ENCODE measurements at places on chromosomes 16 and 17. TPM values are rescaled to one million over a fixed set of nuclear protein-coding genes. Genes with fewer than 3 reads are reported as not detected.

GRCh38 chr17:44758414-44759085, at the start of gene ADAM11:
Gene ADAM11 (plus strand): TSS chr17:44758988. CDS start chr17:44759200, 212 bp downstream.
- H3K4me1 ChIP-seq, result peaks cover 9% of the 10 kb centered on the region
- no peaks in the 10 kb centered on the region for H3K27me3 ChIP-seq
- peak within 1 kb of the TSS; percentile 52 for H3K27ac ChIP-seq
- peak within 1 kb of the TSS; percentile 75 for H3K4me3 ChIP-seq
- H3K36me3 ChIP-seq, result no peaks in the 10 kb centered on the region

DNA sequence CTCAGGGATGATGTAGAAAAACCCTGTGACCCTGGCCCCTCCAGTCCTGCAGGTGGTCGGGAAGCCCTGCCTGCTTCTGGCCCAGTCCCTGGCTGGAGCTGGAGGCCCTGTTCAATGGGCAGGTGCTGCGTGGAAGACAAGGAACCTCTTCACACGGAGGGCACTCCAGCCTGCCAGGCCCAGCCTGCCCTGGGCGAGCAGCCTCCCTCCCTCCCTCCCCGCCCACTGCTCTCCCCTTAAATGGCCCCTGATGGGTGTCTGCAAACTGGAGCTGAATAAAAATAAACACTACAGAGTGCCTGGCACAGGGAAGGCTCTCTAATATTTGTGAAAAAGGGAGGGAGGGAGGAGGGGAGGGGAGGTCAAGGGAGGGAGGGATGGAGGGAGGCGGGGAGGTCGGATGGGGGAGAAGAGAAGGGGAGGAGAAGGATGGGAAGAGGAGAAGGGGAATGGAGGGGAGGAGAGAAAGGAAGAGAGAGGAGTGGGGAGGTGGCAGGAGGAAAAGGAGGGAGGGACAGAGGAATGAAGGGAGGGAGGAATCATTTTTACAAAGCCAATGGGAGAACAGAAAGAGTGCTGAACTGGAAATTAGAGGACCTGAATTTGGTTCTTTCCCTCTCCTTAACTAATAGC, 222.8 kb upstream of the TNRC6C start:
- DNase-seq, result no peak
- no peaks in the 10 kb centered on the region for H3K4me1 ChIP-seq
- no peaks in the 10 kb centered on the region for H3K36me3 ChIP-seq
- no peak overlapping the region for H3K27ac ChIP-seq
- no peak overlapping the region for H3K4me3 ChIP-seq

- DNase-seq, result peak; percentile 97
- H3K4me1 ChIP-seq, result peaks cover 36% of the 10 kb centered on the region
- peaks cover 6% of the 10 kb centered on the region for H3K36me3 ChIP-seq
- no peaks in the 10 kb centered on the region for H3K27me3 ChIP-seq
- H3K4me3 ChIP-seq, result 0 out of 2 replicates have a peak overlapping the region, but pooled peaks have one; percentile 0
- H3K27ac ChIP-seq, result peak overlapping the region; percentile 36
Measured at GRCh38 chr16:87457709-87458423, 35.0 kb downstream of the ZCCHC14 start.

DNA sequence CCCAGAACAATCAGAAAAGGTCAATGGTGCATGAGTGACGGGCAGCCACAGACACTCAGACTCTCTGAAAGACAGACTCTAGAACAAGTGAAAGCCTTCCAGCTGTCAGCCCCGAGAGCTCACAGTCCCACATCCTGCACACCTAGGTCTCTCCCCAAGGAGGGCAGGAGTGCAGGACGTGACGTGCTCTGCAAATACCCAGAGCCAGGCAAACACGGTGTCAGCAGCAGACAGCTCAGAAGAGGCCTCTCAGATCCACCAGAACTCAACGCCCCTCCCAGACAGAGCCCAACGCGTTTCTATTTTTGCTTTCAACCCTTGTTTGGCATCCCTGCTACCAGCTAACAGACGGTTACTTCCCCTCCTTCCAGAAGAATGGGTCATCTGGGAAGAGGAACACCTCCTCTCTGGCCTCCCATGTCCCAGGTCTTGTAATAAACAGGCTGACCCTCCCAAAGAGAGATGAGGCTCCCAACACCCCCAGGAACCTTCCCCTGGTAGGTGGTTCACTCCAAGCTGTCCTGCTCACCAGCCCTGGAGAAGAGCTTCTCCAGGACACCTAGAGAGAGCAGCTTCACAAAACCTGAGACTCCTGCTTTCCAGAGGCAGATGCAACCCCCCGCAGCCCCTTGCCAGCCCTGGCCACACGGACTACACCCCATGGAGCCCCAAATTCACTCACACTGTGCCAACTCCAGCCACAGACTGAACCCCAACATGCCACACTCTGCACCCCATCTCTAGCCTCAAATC, 7.6 kb downstream of the PITPNM3 start:
- peaks cover 32% of the 10 kb centered on the region for H3K4me1 ChIP-seq
- H3K4me3 ChIP-seq, result no peak overlapping the region
- DNase-seq, result no peak
- no peaks in the 10 kb centered on the region for H3K36me3 ChIP-seq
- H3K27me3 ChIP-seq, result no peaks in the 10 kb centered on the region
- no peak overlapping the region for H3K27ac ChIP-seq

DNA sequence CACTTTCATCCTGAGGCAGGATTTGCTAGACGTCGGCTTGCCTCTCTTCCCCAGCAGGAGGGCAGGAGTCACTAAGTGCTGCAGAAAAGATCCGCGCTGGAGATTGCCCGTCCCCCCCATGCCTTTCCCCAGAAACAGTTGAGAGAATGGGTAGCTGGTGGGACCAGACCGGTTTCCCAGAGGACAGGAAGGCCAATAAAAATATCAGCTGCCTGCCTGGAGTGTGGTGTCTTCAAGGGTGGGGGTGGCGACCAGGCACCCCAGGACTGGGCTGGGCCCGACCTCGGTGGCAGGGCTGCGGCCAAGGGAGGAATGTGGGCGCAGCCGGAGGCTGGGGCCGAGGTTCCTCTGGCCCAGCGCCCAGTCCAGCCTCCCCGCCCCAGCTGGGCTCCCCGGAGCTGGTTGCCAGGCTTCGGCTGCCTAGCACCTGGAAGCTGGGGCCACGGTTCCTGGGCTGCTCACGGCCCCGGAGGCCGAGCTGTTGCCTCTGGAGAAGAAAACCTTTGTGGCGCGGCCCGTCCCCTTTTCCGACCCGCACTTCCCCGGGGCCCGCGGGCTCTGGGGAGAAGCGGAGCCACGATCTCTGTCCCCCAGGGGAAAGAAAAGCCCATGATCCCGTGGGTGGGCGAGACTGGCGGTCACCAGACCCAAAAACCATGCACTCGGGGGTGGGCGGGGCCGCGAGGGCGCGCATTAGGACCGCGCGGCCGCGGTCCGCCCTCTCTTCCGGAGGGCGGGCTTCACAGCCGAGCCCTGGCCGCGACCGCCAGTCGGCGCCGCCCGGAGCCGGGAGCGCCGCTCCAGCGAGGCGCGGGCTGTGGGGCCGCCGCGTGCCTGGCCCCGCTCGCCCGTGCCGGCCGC, at the start of gene TRAF4:
Gene TRAF4 (plus strand): TSS at position 769 of the 861 bp plus-strand sequence. CDS start 102 bp downstream, outside the sequence.
- peaks cover 30% of the 10 kb centered on the region for H3K36me3 ChIP-seq
- H3K27ac ChIP-seq, result peak within 1 kb of the TSS; percentile 98
- H3K4me3 ChIP-seq, result peak within 1 kb of the TSS; percentile 97
- DNase-seq, result peak; percentile 79
- H3K4me1 ChIP-seq, result peaks cover 50% of the 10 kb centered on the region

GRCh38 chr16:84808826-84809225, 11.0 kb upstream of the CRISPLD2 start:
- DNase-seq, result no peak
- H3K27ac ChIP-seq, result no peak overlapping the region
- H3K4me1 ChIP-seq, result peaks cover 12% of the 10 kb centered on the region
- no peaks in the 10 kb centered on the region for H3K36me3 ChIP-seq

DNA sequence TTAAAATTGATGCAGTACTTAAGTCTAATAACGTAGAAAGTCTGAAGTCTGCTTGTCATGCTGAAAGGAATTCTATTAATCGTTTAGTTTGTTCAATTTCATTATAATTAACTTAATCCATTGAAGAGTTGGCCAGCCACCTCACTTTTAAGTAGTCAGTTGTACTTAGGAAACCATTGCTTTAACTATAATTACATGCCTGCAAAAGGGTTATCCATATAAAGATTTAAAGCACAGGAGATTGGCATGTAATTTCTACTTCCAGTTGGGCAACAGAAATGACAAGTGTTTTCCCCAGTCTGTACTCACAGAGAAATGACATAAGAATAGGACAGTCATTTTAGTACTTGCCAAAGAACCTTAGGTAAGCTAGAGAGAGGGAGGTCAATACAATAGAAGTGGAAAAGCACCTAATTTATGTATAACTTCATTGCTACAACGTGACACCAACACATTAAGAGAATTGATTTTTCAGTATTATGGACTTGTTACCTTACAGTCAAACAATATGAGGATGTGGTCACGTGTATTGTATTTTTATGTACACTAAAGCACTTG, 3.7 kb upstream of the USP32 start:
- H3K27ac ChIP-seq, result no peak overlapping the region
- peaks cover 12% of the 10 kb centered on the region for H3K4me1 ChIP-seq
- H3K4me3 ChIP-seq, result no peak overlapping the region
- no peaks in the 10 kb centered on the region for H3K27me3 ChIP-seq

DNA sequence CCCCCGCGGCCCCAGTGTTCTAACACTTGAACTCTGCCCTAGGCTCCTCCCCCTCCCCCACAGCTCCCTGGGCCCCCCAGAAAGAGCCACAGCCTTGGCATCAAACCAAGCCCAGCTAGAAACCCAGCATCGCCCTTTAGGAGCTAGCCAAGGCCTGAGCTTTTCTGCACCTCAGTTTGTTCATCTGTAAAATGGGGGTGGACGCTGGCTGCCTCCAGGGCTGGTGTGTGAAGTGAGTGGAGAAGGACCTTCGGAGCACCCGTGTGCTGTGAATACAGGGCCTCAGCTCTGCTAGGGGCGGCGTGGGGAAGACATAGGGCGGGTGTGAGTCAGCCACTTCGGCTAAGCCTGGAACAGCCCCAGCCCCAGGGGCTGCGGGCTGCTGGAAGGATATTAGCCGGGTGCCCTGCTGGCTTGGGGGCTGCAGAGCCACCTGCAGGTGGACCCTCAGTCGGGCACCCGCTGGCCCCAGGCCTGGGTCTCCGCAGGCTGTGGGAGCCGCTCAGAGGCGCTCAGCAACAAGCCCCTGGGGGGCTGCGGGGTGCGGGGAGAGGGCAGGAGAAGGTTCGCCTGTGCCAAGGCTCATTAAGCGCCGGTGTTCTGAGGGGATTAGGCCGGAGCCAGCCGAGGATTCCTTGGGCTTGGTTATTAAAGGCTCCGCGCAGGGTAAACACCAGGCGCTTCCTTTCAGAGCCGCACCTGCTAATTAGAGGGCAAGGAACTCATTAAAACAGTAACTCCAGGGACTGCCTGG, 217.0 kb upstream of the CIBAR2 start:
- peak overlapping the region; percentile 30 for H3K4me3 ChIP-seq
- no peaks in the 10 kb centered on the region for H3K27me3 ChIP-seq
- H3K27ac ChIP-seq, result peak overlapping the region; percentile 64
- H3K4me1 ChIP-seq, result peaks cover 52% of the 10 kb centered on the region
- peak; percentile 28 for DNase-seq

GRCh38 chr16:27330542-27330941, 16.8 kb downstream of the IL4R start:
- H3K36me3 ChIP-seq, result peaks cover 4% of the 10 kb centered on the region
- no peak for DNase-seq
- no peaks in the 10 kb centered on the region for H3K27me3 ChIP-seq
- H3K4me1 ChIP-seq, result peaks cover 34% of the 10 kb centered on the region
- H3K4me3 ChIP-seq, result no peak overlapping the region

DNA sequence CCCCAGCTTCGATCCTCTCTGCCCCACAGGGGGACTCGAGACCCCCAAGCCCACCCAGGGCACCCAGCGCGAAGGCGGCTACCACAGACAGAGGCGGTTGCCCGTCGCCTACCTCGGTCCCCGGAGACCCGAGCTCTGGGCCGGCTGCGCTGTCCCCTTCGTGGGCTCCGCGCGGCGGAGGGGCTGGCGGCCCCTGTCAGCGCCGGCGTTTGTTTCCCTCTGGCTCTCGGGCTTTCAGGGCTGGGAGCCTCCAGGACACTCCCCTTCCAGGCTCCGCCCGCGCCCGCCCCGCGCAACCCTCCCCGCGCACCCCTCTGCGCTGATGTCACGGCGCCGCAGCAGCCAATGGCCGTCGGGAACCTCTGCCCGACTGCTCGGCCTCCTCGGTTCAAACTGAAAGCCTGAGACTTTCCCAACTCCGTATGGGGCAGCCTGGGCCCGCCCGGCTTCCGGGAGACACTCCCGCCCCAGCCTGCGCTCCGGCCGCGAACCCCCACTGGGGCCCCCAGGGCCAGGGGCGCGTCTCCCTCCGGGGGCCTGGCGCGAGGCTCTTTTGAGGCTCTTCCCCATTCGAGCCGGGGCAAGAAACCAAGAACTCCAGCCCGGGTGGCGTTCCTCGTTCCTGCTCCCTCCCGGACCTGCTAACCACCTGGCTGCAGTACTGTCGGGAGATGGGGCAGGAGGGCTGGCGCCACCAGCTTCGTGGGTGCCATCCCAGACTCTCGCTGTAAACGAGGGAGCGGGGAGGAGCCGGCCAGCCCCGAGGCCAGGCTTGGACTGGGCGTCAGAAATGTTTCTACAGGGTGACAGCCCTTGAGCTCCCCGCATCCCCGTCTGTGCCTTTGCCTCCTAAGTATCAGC, at the start of gene CDC42EP4:
Gene CDC42EP4 (minus strand): TSS at position 221 of the 861 bp plus-strand sequence. CDS start 25,501 bp downstream, outside the sequence.
- peaks cover 33% of the 10 kb centered on the region for H3K4me1 ChIP-seq
- no peaks in the 10 kb centered on the region for H3K36me3 ChIP-seq
- peak; percentile 89 for DNase-seq
- peak within 1 kb of the TSS; percentile 88 for H3K27ac ChIP-seq

- peak; percentile 58 for DNase-seq
- H3K27ac ChIP-seq, result peak overlapping the region; percentile 81
- no peaks in the 10 kb centered on the region for H3K27me3 ChIP-seq
- H3K36me3 ChIP-seq, result peaks cover 17% of the 10 kb centered on the region
- H3K4me3 ChIP-seq, result peak overlapping the region; percentile 91
- peaks cover 27% of the 10 kb centered on the region for H3K4me1 ChIP-seq
Measured at GRCh38 chr17:36602924-36603384, 1.6 kb downstream of the MRM1 start.

GRCh38 chr17:71872843-71873485, 247.9 kb upstream of the SOX9 start:
- H3K27ac ChIP-seq, result no peak overlapping the region
- H3K4me1 ChIP-seq, result peaks cover 4% of the 10 kb centered on the region
- H3K36me3 ChIP-seq, result no peaks in the 10 kb centered on the region
- no peak for DNase-seq

Gene CLEC19A
- total RNA-seq, result not detected

Gene CHP2
- not detected for total RNA-seq

Gene CRHR1
- total RNA-seq, result 0.12 TPM

Gene MC1R
- total RNA-seq, result 12.2 TPM

Gene CACNG3
- not detected for total RNA-seq

Gene EVPL
- 58.0 TPM for total RNA-seq

Gene TBC1D3E
- total RNA-seq, result not detected

Gene RAC3
- 120 TPM for total RNA-seq

Gene NPIPA5
- 9.3 TPM for total RNA-seq

Gene PYY
- total RNA-seq, result 0.52 TPM

Gene HELZ
- 40.5 TPM for total RNA-seq

Gene KRT32
- total RNA-seq, result 0.42 TPM
